T-helper 2 cell (primary cell): ENCODE measurements at places on chromosomes 7 and 10.

GRCh38 chr10:44168478-44168877 is 216.4 kb downstream of the CXCL12 start:
- no peak for DNase-seq

DNA sequence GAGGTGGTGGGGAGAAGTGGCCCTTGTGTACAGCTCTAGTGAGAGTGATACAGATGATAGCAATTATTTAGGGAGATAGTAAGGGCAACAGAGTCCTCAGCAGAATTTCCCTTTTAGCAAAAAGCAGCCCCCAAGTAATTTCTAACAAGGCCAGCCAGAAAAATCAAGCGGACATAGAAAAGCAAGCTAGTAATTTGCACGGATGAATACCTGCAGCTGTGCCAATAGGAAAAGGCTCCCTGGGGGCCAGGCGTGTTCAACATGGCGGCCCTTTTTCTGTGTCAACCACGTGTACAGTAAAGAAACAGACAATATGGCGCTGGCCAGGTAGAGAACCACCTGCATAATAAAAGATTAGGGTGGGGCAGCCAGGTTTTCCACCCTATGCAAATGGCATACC is 7.4 kb downstream of the MCM10 start:
- DNase-seq = no peak

DNA sequence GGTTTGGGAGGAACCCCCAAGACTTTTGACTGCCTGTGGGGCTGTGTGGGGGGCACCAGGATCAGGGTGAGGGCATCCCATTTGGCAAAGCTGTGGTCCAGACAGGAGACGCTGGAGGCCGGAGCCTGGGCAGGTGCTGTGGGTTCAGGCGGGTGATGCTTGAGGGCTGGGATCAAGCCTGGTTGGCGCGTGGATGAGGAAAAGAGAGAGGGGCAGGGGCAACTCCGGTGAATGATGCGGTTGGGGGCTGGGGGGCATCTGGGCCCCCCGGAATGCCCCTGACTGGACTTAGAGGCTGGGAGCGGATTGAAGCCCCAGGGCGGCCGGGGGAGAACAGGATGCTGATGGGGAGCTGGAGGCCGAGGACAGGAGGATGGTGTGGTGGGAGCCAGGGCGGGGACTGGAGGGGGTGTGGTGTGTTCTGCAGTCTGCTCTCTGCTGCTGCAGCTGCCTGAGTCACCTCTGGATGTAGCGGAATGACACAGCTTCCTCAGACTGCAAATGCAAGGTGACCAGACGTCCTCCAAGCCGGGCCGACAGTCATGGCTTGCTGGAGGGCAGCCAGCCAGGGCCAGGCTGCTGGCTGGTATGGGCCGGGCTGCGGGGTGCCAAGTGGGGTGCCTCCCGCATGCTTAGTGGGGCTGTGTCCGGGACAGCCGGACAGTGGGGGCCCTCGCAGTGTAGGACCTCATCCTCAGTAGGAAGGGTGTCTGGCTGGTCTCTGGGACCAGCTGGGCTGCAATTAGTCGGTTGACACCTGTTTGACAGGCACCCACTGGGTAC is 3.2 kb downstream of the MAFK start:
- no peak for DNase-seq

- no peak for DNase-seq
Observed at GRCh38 chr10:104938031-104938430, 296.9 kb downstream of the SORCS3 start.

DNA sequence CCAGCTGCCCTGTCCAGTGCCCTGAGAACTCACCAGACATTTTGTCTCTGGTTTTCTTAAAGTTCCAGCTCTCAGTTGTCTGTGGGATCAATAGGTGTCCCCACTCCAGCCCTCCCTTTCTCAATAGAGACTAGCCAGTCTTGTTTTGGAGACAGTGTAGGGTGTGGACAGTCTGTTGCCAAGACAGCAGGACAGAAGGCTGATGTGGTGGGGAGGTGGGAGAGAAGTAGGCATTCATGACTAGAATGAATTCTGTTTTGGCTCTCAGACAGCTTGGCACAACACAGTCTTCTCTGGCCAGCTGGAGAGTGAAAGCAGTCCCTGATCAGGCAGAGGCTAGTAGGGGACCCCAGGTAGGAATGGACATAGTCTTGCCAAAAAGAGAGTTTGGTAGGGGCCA is 467.0 kb upstream of the PODXL start:
- DNase-seq = no peak

DNA sequence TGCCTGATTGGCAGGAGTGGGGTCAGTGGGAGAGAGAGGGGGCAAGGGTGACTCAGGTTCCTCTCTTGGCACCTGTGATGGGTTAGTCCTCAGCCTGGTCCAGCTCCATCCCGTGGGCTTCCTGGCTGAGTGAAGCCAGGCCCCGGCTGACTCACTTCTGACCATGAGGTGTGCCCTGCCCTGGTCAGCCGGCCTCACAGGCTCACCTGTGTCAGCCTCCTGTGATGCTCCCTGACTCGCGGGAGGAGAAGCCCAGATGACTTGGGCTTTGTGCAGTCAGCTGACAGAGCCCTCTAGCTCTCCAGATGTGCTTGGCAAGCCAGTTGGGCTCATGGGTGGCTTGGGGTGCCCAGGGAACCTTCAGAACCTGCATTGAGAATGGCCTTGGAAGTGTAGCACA is 16.0 kb upstream of the PPIF start:
- DNase-seq = no peak

DNA sequence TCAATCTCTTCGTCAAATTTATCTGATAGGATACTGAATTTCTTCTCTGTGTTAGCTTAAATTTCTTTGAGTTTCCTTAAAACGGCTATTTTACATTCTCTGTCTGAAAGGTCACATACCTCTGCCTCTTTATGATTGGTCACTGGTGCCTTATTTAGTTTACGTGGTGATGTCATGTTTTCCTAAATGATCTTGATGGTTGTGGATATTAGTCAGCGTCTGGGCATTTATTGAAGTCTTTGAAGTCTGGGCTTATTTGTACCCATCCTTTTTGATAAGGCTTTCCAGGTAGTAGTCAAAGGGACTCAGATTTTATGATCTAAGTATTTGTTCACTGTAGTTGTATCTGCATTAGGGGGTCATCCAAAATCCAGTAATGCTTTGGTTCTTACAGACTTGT is 1407.5 kb upstream of the LRRTM3 start:
- DNase-seq = no peak

GRCh38 chr10:71268758-71269157 is 50.3 kb upstream of the SLC29A3 start:
- no peak for DNase-seq

DNA sequence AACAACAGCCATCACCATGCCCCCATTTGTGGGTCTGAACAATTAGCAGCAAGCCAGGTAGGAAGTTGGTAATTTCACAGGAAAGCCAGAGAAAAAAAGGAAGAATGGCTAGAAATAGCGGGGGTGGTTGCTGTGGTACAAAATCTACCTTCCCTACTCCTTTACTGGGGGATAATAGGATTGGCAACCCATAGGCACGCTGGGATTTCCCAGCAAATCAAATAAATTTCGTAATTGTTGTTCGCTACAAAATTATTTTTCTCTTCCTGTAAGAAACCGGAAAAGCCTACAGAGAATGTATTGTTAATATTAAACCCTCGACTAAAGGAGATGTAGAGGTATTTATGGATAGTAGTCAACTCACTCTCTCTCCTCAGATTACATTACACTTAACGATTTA is 123.9 kb downstream of the DOCK4 start:
- DNase-seq = no peak

DNA sequence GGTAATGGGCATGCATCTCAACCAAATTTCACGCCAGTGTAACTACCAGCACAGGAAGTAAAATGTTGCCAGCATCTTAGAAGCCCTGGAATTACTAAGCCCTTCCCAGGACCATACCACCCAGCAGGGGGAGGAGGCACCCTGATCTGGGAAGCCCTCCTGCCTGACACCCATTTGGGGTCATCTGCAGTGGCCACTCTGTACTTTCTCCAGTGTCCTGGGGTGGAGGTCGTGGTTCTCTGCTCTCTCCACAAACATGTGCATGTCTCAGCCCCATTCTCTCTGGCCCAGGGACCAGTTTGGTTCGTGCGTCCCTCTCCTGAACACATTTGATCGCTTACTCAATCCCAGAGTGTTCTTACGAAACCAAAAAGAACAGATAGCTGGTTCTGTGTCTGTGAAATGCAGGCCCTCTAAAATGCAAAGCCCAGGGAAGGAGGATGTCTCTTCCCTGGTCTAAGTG is 9.4 kb upstream of the LRRC27 start:
- DNase-seq = no peak

DNA sequence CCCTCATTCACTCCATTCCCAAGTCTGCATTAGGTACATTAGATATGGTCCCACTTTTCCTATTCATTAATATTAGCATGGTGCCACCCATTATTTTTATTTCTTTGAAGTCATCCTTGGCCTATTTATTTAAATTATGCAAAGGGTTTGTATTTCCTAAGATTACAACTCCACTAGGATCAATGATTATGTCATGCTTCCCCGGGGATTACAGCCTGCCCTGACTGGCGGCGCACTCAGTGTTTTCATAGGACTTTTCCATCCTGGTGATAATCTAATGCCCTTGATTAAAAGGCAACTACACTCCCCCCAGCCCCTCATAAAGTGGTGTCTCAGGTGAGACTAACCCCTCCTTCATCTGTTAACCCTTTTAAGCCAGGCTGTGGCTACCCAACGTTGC is 187.2 kb downstream of the POU6F2 start:
- no peak for DNase-seq

GRCh38 chr7:104979167-104979841 is 34.7 kb upstream of the KMT2E start:
- DNase-seq = no peak

DNA sequence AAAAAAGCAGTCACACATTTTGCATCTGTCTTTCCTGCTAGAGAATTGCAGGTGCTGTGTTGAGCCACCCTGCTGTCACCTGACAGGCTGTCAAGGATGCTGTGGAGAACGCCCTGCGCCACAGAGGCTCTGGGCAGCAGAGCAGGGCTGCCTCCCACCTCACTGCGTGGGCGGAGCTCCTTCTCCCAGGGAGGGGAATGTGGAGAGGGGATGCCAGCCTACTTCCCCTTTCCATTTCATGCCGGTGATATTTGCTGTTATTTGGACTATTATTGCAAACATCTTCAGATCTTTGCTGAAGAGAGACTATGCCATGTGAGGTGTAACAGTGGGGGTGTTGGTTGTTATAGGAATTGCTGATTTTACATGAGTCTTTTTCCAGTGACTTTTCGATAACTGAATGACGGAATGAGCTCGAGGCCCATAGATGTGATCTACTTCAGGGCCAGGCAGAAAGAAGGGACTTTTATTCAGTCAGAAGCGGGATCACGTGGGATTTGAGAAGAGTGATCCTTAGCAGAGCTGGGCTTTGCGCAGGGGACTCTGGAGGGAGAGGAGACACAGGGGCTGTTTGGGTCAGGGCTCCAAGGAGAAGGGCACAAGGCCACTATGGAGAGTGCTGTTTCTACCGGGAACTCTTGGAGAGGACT is 13.6 kb upstream of the PRKAG2 start:
- no peak for DNase-seq

DNA sequence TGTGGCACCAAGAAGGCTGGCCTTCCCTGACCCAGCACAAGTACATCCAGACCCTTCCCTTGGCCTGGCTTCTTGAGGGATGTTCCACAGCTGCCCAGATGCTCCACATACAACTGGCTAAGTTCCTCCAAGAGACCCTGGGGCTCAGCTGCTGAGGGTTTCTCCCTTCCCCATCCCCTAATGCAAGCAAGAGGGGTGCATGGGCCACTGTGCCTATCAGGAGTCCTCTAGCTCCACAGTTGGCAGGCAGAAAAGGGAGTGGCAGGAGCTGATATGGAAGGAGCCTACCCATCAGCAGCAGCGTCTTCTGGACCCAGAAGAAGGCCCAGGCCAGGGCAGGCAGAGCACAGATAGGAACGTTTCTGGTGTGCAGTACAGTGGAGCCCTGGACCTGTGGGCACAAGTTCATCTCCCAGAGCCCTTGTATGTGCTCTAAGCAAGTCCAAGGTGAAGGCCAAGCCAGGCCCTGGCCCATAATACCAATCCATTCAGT is 26.2 kb downstream of the VSIR start:
- DNase-seq = no peak

DNA sequence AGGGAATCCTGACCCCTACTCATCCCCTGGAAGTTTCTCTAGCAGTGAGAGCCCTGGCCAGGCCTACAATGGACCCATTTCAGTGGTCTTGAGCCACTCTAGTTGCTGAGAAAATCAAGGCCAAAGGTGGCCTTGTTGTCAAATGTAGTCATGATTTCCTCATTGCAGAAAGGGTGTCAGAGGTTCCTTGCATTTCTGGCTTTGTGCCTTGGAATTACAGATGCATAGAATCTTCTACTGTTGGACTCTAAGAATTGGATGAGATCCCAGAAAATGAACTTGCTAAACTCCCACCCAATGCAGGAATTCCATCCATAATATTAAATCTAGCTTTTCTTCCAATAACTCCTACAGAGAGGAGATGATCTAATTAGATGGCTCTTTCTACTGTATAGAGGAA is 12.2 kb downstream of the CPA2 start:
- no peak for DNase-seq

DNA sequence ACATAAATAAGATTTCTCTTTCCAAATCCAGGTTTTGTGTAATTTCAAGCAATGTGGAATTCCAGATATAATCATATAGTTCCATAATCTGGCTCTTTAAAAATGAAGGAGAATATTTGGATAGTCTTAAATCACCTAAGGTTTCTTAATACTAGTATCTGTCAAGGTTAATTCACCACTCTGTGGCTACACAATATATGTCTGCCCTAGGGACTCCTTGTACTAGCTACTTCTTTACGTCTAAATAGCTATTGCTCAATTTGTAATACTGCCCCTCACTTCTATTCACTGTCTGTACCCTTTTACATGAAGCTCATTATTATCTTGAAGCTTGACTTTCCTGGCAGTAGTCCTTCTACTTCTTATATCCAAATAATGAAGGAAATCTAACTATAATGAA is 47.2 kb downstream of the CACNA2D1 start:
- no peak for DNase-seq

- DNase-seq = no peak
Observed at GRCh38 chr10:58887474-58887873, 289.0 kb upstream of the PHYHIPL start.

DNA sequence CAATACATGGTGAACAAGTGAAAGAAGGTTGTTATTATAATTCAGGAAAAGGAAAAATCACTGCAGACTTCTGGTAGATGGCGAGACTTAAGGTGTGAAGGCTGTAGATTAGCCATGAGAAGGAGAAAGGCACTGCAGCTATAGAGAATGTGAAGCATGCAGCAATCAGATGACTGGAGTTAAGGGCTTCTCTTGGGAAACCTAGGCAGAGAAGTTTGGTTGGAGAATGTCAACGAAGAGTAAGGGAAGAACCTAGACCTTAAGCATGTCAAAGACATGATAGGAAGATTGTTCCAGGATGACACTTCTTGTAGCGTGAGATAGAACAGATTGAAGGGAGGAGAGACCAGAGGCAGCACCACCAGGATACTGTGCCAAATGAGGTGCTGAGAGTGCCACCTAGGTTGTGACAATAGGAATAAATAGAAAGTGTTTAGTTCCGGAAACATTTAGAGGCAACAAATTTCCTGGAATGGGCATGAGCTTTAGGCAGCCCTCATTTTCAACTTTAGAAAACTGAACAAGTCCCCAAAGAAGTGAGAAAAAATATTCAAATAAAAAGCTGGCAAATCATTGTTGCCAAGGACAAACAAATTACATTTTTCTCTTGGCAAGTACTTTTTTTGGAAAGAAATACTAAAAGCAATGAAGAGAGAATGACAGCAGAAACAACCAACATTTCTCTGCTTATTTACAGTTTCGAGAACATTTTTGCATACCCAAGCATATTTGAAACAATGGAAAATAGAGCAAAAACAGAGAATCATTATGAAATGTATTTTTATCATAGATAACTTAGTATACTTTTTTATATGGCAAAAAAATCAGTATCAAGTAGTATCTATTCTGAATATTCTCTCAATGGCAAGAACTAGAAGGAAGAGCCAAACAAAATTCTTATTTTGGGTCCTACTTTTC is 4.9 kb downstream of the LRRC17 start:
- DNase-seq = no peak
